Astrocyte (in vitro differentiated cells and primary cell): ENCODE measurements at places on chromosomes 2 and 18. TPM values are rescaled to one million over a fixed set of nuclear protein-coding genes. Genes with fewer than 3 reads are reported as not detected.
A peak's percentile ranks its signal among the peaks of the same experiment; 100 is the strongest.

GRCh38 chr2:122737429-122738077 is 982.1 kb downstream of the TSN start:
- peak; percentile 6 for DNase-seq

- no peak for DNase-seq
These were observed 482.9 kb upstream of the HS6ST1 start for GRCh38 chr2:128801576-128801975.

GRCh38 chr18:32974421-32975162 is 201.8 kb upstream of the KLHL14 start:
- peak; percentile 6 for DNase-seq

IMPACT gene
- total RNA-seq, result 32.3 and 39.1 TPM in 2 replicates

ARHGAP28 gene
- total RNA-seq, result 15.5 and 16.6 TPM in 2 replicates

GRCh38 chr2:153394247-153394646 is 84.3 kb downstream of the RPRM start:
- DNase-seq, result no peak

SP140L gene
- total RNA-seq, result 32.2 and 36.8 TPM in 2 replicates

TNFRSF11A gene
- total RNA-seq, result 0.75 and 1.5 TPM in 2 replicates

IKZF2 gene
- 9.9 and 15.5 TPM in 2 replicates for total RNA-seq

STEAP3 gene
- total RNA-seq, result 38.8 and 43.1 TPM in 2 replicates

GRCh38 chr2:158071018-158071417 is 30.7 kb upstream of the UPP2 start:
- no peak for DNase-seq

CDCA7 gene
- total RNA-seq, result 4.6 and 5.3 TPM in 2 replicates

DNA sequence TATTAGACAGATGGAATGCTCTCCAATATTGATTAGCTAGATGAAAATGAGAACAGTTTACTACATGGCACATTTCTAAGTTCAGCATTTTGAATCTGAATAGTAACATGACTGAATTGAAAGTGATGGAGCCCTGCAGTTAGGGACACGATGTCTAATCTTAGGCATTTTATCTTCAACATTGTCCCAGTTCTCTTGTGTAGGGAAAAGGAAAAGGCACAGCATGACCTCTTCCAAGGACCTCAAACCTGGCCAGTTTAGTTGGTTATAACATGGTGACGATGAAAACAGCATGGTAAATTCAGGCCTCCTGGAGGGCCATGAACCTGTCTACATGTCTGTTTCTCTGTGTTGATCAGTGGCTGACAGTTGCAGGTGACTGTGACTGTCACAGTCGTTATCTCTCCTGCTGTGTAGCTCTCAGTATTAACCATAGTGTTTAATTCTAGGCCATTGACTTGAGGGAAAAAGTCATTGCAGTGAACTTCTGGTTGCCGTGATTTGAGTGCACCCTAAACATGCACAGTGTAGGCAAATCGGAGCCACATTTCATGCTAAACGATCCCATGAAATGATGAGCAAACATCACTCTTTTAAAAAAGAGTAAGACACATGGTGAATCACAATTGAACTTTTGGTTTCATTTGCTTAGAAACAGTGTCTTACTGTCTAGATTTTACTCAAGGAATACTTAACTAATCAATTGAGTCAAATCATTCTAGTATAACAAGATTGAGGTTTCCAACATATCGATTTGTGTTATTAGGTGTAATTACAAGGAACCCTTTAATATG is 129.7 kb downstream of the PHLPP1 start:
- DNase-seq, result no peak

SPDYA gene
- total RNA-seq, result 1.3 and 1.4 TPM in 2 replicates

DNA sequence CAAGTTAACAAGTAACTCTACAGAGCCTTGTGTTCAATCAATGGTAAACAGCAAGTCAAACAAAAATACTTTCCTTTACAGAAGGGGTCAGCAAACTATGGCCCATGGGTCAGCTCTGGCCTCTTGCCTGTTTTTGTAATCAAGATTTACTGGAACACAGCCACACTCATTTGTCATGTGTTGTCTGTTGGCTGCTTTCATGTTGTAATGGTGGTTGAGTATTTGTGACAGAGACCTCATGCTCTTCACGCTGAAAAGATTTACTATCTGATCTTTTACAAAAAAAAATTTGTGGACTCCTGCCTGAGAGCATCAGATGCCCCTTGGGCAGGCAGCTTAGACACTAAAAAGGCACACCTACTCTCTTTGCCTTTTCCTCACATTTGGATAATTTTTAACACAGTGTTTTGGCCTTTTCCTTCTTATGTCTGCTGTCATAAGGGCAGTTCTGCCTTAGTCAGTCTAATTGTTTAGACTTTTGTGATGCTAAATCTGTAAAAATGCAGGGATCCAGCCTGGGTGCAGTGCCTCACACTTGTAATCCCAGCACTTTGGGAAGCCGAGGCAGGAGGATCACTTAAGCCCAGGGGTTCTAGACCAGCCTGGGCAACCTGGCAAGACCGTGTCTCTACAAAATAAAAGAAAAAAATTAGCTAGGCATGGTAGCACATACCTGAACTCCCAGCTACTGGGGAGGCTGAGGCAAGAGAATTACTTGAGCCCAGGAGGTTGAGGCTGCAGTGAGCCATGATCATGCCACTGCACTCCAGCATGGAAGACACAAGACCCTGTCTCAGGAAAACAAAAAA is 18.3 kb downstream of the IL1B start:
- no peak for DNase-seq

NABP1 gene
- total RNA-seq, result 181 and 213 TPM in 2 replicates

GRCh38 chr2:100072503-100072902 is 69.9 kb downstream of the AFF3 start:
- DNase-seq, result no peak

FAM228A gene
- not detected in 2 replicates for total RNA-seq

SERPINB2 gene
- total RNA-seq, result 0.60 and 1.7 TPM in 2 replicates
